ENCODE measurements at places on chromosomes 5 and 9.

GRCh38 chr5:137607771-137608170, 108.6 kb upstream of the SPOCK1 start:
- no peak for DNase-seq

GRCh38 chr5:53397141-53397757, 83.2 kb upstream of the FST start:
- DNase-seq, result no peak

DNA sequence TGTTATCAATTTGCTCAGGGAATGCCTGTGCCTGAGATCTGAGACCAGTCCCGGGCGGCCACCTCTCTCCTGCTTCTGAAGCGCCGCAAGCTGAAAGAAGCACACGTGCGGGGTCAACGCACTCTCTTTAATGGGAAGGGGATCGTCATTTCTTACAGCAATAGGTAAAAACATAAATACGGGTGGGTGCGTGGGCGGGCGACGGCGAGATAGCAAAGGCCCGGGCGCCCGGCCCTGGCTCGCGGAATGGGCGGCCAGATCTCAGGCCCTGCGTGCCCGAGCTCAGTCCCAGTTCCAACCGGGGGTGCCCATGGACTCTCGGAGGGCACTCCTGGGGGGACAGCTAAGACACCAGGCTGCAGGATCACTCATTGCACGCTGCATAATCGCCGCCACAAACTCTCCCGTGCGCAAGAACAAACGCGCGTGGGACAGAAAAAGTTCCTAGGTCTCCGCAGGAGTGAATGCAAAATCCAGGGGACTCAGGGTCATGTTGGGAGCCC, 3.0 kb downstream of the NKX2-5 start:
- DNase-seq, result no peak

- no peak for DNase-seq
Observed at GRCh38 chr5:173920024-173920753, 32.0 kb downstream of the CPEB4 start.

DNA sequence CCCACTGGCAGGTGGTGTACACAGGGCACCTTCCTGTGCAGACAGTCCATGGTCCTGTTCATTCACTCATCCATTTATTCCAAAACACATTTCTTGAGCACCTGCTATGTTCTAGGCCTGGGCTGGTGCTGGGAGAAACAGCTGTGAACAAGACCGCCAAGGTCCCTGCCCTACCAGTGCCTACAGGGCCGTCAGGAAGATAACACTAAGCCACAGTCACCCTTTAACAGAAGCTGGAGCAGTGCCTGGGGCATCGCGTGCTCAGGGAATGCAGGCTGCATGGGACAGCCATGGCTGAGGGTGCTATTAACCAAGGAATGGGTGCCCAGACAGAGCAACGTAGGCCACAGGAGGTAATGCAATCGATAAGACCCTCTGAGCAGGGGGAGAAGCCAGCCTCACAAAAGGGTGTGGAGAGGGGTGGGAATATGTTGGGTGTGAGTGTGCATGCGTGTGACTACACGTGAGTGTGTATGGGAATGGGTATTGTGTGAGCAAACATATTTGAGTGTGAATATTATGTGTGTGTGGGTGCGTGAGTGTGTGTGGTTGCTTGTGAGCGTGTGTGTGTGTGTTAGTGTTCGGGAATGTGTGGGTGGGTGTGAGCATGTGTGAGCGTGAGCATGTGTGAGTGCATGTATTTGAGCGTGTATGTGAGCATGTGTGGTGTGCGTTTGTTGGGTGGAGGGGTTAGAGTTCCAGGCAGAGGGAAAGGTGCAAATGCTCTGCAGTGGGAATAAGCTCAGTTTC, 19.1 kb downstream of the DUSP1 start:
- no peak for DNase-seq

- no peak for DNase-seq
Observed at GRCh38 chr5:141735823-141736222, 53.8 kb upstream of the ARAP3 start.

GRCh38 chr9:37707748-37708147, 45.9 kb upstream of the TRMT10B start:
- no peak for DNase-seq

GRCh38 chr9:3746296-3747275, 220.8 kb upstream of the RFX3 start:
- no peak for DNase-seq

- DNase-seq, result no peak
Observed at GRCh38 chr5:14118551-14119320, 24.4 kb upstream of the TRIO start.

GRCh38 chr5:156401804-156402203, 74.8 kb downstream of the SGCD start:
- DNase-seq, result no peak

DNA sequence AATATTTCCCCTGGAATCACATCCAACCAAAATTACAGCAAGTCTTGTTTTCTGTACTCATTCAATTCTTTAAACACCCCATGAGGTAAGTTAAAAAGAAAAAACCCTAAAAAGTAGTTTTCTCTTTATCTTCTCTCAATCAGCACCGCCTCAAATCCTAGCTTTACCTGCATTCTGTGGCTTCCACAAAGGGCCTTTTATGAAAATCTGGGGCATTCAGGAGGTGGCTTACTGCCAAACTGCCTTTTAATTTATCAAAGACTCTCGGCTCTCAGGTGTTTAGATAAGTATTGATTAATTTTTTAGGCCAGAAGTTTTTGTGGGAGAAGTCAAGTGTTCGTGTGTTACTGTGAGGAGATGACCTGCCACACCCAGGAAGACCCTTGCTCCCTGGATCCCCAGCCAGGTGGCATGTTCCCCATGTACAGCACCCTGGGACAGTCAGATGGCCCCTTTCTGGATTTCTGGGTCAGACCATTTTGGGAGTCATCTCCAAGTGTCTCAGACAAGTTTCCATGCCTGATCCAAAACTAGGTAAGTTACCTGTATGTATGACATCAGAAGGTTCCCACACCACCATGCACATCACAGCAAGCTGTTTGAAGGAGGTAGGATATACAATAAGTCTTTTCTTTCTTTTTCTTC, 6.2 kb upstream of the TMEM171 start:
- no peak for DNase-seq

DNA sequence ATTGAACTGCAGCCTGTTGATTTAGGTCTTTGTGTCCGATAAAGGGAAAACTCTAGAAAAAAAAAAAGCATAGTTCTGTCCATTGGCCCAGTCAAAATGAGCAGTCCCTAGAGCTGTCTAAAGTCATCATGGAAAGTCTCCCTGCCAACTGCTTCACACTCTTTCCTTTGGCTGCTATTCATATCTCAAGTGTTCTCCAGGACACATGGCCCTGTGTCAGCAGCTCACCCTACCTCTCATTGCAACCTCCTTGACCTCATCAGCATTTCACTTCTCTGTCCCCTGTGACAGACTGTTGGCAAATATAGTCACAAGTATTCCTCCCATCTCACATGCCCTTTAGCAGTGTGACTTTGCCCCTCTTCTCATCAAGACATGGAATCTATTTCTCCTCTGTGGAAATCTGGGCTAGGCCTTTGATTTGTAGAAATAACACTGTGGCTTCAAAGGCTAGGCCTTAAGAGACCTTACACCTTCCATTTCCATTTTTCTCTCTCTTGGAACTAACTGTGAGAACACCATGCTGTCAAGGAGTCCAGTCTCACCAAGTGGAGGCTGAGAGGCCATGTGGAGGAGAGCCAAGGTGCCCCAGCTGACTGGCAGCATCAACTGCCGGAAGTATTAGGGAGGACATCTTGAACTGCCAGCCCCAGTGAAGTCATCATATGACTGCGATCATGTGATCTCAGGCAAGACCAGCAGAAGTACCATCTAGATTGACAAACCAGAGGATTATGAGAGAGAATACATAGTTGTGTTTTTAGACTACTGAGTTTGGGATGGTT, 149.4 kb upstream of the TARS1 start:
- DNase-seq, result no peak

DNA sequence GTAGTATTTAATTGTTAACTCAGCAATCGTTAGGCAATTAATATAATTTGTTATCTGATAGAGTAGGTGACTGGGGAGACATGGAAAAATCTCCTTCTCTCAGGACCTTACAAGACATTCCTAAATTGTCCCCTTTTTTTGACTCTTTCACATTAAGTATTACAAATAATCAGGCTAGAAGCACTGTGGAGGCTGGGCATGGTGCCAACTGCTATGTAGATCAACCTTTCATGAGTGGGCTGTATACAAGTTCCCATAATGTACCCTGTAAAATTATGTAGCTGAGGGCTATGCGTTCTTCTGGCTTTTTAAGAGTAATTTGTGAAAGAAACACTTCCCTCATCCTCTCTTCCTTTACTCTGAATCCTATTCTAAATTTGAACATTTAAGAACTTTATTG, 140.2 kb downstream of the NFIB start:
- no peak for DNase-seq

DNA sequence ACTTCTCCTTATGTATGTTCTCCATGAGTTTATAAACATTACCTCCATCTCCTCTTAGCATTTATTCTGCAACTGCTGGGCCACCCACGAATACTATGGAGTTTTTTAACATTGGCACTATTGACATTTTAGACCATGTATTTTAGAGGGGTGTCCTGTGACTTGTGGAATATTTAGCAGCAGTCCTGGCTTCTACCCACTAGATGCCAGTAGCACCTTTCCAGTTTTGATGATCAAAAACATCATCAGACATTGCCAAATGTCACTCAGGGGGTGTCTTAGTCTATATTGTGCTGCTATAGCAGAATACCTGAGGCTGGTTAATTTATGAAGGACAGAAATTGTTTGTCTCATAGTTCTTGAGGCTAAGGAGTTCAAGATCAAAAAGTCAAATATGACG, 187.5 kb upstream of the RORB start:
- DNase-seq, result no peak

GRCh38 chr5:170757182-170757601, 26.3 kb upstream of the GABRP start:
- no peak for DNase-seq

GRCh38 chr5:24222876-24223275, 421.9 kb downstream of the CDH10 start:
- no peak for DNase-seq

DNA sequence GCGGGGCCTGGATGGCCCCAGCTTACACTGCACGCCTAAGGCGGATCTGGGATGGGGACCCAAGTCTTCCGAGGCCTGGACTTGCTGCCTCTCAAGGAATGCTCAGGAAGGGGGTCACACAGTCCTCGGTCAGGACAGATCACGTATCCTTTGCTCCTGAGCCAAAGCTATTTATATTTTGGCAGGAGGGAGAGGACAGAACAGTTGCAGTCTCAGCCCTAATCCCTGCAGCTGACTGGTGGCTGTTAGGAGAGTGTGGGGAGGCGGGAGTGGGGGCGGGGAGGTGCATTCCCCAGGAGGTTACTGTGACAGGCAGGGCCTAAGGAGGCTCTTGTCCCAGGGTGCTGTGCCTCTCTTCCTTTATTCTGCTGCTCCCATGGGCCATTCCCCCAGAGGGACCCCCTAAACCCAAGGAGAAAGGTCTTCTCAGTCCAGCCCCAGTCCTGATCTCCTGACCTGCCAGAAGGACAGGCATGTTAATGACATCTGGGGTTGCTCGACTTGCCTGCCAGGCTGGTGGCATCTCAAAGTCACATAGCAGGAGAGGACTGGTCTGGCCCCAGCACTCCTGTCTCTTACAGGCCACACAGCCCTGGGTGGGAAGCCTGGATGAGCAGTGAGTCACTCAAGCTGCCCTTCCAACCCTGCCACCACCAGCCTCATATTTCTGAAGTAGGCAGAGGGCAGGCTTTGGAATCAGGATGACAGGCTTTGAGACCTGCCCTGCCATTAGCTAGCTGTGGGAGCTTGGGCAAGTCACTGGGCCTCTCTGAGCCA, 51.9 kb downstream of the COL27A1 start:
- no peak for DNase-seq

DNA sequence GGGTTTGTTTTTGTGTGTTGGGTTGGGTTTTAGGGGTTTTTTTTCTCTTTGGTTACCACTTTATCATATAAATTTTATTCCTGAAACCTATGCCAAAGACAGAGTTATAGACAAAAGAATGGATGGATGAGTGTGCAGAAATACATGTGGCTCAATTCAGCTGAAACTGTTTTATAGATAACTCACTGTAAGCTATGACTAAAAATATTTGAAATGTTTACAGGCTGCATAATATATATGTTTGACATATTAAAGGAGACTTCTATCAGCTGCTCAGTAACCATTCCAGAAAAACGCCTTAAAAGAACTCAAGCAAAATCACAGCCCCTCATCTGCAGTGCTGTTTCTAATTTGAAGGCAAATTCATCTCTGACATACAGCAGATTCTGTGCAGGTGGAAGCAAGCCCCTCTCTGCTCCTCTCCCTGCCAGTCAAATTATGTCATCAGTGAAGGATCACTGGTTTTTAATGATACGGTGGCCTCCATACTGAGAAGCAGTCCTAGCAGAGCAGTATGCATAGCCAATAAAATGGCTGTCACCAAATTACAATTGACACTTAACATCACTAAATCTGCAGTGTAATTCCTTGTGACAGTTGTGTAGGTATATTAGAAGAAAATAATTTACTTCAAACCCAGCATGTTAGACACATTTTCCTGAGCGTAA, 301.6 kb downstream of the NR2F1-AS1 start:
- no peak for DNase-seq

DNA sequence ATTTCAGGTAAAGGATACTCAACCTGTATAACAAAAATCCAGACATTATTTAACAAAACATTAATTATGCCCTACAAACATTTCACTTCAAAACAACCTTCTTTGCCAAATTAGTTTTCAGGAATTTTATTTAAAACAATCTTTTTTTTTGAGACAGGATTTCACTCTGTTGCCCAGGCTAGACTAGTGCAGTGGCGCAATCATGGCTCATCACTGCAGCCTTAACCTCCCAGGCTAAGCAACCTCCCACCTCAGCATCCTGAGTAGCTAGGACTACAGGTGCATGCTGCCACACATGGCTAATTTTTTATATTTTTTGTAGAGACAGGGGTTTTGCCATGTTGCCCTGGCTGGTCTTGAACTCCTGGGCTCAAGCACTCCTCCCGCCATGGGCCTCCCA, 3.9 kb downstream of the FNIP1 start:
- DNase-seq, result no peak

DNA sequence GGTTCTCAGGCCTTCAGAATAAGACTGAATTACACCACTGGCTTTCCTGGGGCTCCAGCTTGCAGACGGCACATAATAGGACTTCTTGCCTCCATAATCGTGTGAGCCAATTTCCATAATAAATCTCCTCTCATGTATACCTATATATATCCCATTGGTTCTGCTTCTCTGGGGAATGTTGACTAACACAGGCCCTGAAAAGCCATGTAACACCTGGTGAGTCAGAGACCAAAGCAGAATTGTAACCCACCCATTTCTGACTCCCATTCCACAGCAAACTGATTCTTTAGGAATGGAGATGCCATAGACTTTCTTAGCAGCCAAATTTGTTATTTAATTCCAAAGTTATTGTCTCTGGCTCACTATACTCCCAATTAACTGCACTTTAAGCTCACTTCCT, 85.4 kb upstream of the AGXT2 start:
- no peak for DNase-seq

DNA sequence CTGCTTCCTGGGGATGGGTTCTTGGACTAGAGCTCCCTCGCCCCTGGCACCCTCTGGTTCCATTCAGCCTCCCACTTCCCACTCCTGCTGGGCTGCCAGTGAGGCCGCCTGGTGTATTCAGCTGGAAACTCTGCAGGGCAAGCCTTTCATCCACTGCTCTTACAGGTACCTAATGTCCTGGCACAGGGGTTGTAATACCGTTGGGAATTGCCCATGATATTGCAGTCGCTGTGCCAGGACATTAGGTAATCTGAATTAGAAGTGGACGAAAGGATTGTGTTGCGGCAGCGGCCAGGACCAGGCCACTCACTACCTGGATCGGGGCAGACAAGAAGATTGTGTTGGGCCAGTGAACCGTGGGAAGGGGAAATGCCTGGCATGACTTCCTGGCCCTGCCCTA, 13.1 kb downstream of the TMOD1 start:
- DNase-seq, result no peak

Data from T-helper 2 cell (primary cell).